ENCODE measurements at places on chromosomes 7 and 10. TPM values are rescaled to one million over a fixed set of nuclear protein-coding genes. Genes with fewer than 3 reads are reported as not detected.

GRCh38 chr10:74786126-74786525 lies 40.3 kb upstream of the KAT6B start:
- no peak for DNase-seq
- no peak overlapping the region for H3K4me3 ChIP-seq
- H3K36me3 ChIP-seq = no peaks in the 10 kb centered on the region
- H3K4me1 ChIP-seq = no peaks in the 10 kb centered on the region
- H3K27me3 ChIP-seq = peaks cover 1% of the 10 kb centered on the region

DNA sequence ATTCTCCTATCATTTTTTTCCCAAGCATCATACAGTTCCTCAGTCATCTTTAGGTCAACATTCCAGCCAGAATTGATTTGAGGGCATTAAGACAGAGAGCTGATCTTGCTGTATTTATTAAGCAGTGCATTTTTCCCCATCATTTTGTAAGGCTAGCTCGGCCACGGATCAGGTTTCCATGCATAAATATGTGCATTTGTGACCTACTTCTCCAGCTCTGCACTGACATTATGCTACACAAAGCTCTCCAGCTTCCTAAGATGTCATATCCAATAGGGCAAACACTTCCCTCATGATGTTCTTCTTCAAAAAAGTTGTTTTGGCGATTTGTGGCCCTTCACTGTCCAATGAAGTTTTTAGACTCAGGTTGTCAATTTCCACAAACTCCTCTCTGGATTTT lies 202.6 kb downstream of the C7orf25 start:
- no peaks in the 10 kb centered on the region for H3K27me3 ChIP-seq
- H3K36me3 ChIP-seq = no peaks in the 10 kb centered on the region
- no peaks in the 10 kb centered on the region for H3K4me1 ChIP-seq
- H3K4me3 ChIP-seq = no peak overlapping the region

Gene NEBL
- not detected for total RNA-seq

- peak; percentile 37 for DNase-seq
- peaks cover 4% of the 10 kb centered on the region for H3K4me1 ChIP-seq
- no peaks in the 10 kb centered on the region for H3K27me3 ChIP-seq
- no peak overlapping the region for H3K27ac ChIP-seq
- no peak overlapping the region for H3K4me3 ChIP-seq
Measured at GRCh38 chr10:114437473-114438292, 33.4 kb upstream of the AFAP1L2 start.

GRCh38 chr7:144098776-144099175 lies 10.6 kb upstream of the OR2A2 start:
- no peaks in the 10 kb centered on the region for H3K36me3 ChIP-seq
- no peaks in the 10 kb centered on the region for H3K4me1 ChIP-seq
- DNase-seq = no peak
- no peak overlapping the region for H3K4me3 ChIP-seq

DNA sequence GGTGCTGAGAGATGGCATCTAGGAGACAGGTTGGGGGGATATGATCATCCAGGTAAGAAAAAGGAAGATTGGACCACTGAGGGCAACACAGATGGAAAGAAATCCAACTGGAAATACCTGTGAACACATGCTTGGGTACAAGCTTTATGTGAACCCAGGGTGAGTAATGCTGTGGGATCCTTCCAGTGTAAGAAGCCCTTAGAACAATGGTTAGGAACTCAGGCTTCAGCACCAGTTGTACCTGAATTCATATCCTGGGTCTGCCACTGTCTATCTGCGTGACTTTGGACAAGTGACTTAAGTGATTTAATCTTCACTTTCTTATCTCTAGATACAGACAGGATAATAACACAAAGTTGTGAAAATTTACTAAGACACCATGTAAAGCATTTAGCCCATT lies 131.0 kb downstream of the ST7 start:
- H3K4me1 ChIP-seq = peaks cover 39% of the 10 kb centered on the region
- H3K36me3 ChIP-seq = no peaks in the 10 kb centered on the region
- no peak overlapping the region for H3K27ac ChIP-seq

DNA sequence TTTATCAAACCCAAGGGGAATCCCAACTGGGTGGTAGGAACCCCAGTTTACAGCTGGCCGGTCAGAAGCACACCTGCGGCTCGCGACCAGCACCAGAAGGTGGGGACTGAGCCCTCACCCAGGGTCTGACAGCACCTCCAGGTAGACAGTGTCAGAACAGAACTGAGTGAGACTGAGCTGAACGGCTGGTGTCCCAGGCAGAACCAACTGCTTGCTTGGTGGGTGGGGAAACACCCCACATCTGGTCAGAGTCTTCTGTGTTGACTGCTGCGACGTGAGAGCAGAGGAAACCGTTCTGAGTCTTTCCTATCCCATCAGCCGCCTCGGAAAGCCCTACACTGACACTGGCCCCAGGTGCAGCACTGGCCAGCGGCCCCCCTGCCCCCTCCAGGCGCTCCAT lies 160.7 kb downstream of the MAD1L1 start:
- no peaks in the 10 kb centered on the region for H3K4me1 ChIP-seq
- H3K4me3 ChIP-seq = no peak overlapping the region
- peaks cover 1% of the 10 kb centered on the region for H3K27me3 ChIP-seq
- DNase-seq = no peak

Gene TACC2
- 20.7 TPM for total RNA-seq

GRCh38 chr10:44958196-44958897 lies 1.3 kb upstream of the RASSF4 start:
- H3K27me3 ChIP-seq = peaks cover 1% of the 10 kb centered on the region
- H3K4me1 ChIP-seq = peaks cover 24% of the 10 kb centered on the region

GRCh38 chr10:109912335-109913281 lies 10.7 kb downstream of the XPNPEP1 start:
- H3K4me3 ChIP-seq = no peak overlapping the region
- peaks cover 24% of the 10 kb centered on the region for H3K36me3 ChIP-seq
- peaks cover 43% of the 10 kb centered on the region for H3K4me1 ChIP-seq
- H3K27ac ChIP-seq = peak overlapping the region; percentile 52
- no peak for DNase-seq

DNA sequence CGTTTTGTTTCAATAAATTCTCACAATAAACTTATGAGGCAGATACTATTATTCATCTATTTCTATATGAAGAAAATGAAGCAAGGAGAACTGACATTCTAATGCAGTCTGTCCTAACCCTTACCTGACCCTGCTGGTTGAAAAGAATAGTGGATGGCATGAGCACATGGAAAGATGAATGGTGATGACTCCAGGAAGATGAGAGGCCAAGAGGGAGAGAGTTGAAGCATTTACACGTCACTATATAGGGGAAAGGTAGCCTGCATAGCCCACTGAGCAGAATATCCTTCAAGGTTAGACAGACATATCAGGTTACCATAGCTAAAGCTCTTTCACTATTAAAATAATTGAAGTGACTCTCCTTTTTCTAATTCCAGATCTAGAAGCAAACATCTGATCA lies 163.9 kb upstream of the CDK1 start:
- H3K27ac ChIP-seq = no peak overlapping the region
- peaks cover 9% of the 10 kb centered on the region for H3K4me1 ChIP-seq
- no peaks in the 10 kb centered on the region for H3K36me3 ChIP-seq
- peaks cover 7% of the 10 kb centered on the region for H3K27me3 ChIP-seq
- H3K4me3 ChIP-seq = no peak overlapping the region

Gene FAM237B
- total RNA-seq = not detected

- no peak overlapping the region for H3K27ac ChIP-seq
- H3K36me3 ChIP-seq = no peaks in the 10 kb centered on the region
- no peaks in the 10 kb centered on the region for H3K27me3 ChIP-seq
- peaks cover 25% of the 10 kb centered on the region for H3K4me1 ChIP-seq
- H3K4me3 ChIP-seq = peak overlapping the region; percentile 75
- DNase-seq = peak; percentile 3
Measured at GRCh38 chr7:138608275-138608674, 92.9 kb downstream of the SVOPL start.

DNA sequence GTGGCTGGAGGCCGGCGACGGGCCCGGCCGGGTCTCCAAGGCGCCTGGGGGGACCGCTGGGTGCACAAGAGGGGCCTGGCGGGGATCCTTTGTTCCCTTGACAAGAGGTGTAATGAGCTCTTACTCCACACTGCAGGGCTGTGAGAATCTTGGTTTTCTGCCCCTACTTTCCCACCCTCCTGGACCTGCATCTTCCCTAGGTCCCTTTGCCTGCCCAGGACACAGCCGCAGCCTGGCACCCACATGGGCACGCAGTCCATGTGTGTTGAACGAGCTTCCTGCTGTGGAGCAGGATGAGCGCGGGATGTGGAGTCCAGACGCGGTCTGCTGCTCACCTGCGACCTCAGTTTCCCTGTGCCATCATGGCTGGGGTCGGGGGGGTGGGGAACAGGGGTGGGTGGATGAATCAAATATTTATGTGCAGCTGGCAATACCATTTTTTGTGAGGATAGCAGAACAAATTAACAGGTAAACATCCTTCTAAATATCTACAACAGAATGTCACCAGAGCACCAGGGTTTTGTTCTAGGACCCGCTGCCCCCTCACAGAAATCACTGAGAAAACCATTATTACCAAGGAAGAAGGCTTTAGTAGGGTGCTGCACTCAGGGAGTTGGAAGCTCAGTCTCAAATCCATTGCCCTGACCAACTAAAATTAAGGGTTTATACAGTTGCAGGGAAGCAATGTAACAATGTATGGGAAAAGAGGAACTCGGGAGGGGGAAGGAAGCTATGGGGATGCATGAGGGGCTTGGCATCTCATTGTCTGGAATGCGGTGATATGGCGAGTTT lies 474 bp upstream of the NSMCE4A start:
- H3K27me3 ChIP-seq = peaks cover 2% of the 10 kb centered on the region
- H3K36me3 ChIP-seq = peaks cover 5% of the 10 kb centered on the region
- H3K4me3 ChIP-seq = peak overlapping the region; percentile 74
- H3K4me1 ChIP-seq = peaks cover 19% of the 10 kb centered on the region
- DNase-seq = no peak

GRCh38 chr10:58473976-58474375 lies 38.7 kb upstream of the BICC1 start:
- H3K4me1 ChIP-seq = peaks cover 47% of the 10 kb centered on the region
- H3K27ac ChIP-seq = no peak overlapping the region
- no peaks in the 10 kb centered on the region for H3K27me3 ChIP-seq

Gene MYL10
- not detected for total RNA-seq

Measured in HFFc6 (cell line).